CD4-positive, alpha-beta T cell treated with Interleukin-15 for 1 hour (primary cell): ENCODE measurements at places on chromosomes 13 and 19.

DNA sequence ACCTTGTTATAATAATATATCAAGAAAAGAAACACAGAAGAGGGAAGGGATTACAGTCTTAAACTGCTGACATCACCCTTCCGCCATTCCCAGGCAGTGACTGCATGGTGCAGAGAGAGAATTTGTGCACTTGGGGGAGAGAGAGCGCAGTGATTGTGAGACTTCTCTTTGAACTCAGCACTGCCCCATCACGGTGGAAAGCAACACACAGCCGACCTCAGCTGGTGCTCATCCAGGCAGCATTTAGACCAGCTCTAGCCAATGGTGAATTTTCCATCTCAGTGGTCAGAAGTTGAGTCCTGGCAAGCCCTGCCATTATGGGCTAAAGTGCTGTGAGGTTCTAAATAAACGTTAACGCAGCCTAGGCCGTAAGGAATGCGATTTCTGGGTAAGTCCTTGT, 1681.5 kb downstream of the EFNB2 start:
- no peak for DNase-seq

GRCh38 chr13:97205982-97206381, 16.2 kb upstream of the MBNL2 start:
- no peak for DNase-seq

DNA sequence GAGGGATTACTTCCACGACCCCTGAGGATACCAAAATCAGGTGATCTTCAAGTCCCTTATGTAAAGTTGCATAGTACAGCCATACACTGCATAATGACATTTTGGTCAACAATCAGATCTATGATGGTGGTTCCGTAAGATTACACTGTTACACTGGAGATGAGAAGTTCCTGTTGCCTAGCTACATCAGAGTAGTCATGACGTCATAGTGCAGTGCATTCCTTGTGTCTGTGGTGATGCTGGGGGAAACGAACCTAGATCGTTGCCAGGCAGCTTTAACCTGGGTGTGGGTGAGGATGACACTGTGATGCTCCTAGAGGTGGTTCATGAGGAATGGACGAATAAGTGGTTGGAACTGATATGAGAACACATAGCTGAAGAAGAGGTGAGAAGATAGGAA, 9.1 kb downstream of the ZNF610 start:
- no peak for DNase-seq

DNA sequence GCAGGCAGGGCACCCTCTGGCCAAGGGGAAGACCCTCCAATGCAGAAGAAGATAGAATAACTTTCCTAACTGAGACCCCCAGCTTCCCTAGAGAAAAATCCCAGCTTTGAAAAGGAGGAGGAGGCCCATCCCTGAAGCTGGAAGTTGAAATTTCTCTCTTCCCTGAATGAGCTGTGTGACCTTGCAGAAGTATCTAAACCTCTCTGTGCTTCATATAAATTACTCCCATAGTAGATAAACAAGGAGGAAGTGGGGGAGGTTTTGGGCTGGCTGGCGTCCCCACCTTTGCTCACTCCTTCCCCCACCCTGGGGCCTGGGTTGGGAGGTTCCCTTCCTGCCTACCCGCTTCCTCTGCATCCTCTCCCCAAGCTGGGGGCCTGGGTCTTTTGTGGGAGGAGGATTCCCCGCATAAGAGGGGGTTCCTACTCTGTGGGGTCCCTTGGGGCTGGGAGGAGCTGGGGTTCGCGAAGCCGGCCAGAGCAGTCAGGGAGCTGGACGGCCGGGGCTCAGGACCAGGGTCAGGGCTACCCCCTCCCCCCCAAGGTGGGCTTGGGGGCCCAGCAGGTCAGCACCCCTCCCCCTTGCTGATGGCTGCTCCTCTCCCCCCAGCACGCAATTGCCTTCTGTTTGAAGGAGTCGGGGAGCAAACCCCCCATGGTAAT, 11.7 kb downstream of the CAMSAP3 start:
- DNase-seq: no peak

DNA sequence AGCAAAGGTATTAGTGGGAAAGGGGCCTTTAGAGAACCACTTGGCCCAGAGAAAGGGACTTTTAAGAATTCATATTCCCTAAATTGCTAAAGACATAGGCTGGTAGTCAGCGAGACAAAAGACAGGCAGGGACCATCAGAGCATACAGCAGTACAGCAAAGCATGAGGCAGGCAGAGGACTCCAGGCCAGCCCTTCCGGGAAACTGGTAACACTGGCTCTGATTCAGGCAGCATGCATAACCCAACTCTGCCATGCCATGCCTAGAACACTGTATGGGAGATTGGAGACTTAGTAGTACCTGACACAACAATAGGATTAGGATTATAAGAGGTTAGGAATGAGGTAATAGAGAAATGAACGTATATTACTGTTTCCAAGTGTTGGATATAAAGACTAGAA, 34.9 kb downstream of the CAB39L start:
- DNase-seq: no peak

DNA sequence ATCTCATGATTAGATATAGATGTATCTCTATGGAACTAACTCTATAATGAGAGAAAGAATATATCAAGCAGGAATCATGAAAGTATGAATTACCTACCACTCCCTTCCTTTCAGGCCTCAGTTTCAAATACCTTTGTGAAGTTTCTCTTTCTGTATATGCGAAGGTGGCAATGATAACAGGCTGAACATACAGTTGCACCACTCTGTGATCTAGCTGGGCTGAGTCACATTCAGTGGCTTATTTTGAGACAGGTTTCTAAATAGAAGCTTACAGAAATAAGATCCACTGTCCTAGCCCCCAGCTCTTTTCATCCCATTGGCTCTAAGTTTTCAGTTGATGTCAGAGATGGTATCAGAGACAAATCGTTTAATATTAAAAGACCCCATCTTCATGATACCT, 662.0 kb downstream of the SLITRK1 start:
- DNase-seq: no peak

- no peak for DNase-seq
Measured at GRCh38 chr13:98508685-98509084, 68.2 kb downstream of the STK24 start.

DNA sequence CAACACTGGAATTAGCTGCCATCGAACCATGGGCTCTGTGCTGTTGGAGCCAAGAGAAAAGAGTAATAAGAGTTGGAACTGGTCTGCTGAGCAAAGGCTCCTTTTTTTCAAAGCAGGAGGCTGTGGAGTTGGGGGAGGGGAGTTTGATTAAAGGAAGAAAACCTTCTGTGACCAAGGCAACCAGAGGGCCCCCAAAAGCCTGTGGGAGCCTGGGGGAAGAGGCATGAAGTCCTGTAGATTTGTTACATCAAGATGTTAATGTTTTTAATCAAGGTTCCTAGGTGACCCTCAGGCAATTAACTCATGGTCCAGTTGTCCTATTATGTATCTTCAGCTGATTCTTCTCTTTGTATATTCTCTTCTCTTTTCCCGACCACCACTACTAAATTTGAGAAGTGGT, 403.9 kb downstream of the NDFIP2 start:
- DNase-seq: no peak

DNA sequence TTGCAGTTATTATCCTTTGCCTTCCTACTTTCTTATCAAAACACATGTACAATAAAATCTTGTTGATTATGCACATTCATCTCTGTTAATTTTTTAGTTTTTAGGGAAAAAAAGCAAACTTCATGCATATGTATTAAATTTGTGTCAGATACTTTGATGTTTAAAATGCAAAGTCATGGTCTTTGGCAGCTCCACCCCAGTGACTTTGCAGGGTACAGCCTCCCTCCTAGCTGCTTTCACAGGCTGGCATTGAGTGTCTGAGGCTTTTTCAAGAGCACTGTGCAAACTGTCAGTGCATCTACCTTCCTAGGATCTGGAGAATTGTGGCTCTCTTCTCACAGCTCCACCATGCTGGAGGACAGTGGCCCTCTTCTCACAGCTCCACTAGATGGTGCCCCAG, 1988.1 kb upstream of the PCDH20 start:
- no peak for DNase-seq

- no peak for DNase-seq
Measured at GRCh38 chr19:48628486-48629296, 8.5 kb downstream of the DBP start.

- DNase-seq: no peak
Measured at GRCh38 chr19:56211718-56212117, 9.6 kb downstream of the ZSCAN5C start.

- DNase-seq: no peak
Measured at GRCh38 chr19:48934837-48935236, 1.3 kb downstream of the DHDH start.

GRCh38 chr19:33865306-33865705, 68.6 kb downstream of the KCTD15 start:
- DNase-seq: no peak

DNA sequence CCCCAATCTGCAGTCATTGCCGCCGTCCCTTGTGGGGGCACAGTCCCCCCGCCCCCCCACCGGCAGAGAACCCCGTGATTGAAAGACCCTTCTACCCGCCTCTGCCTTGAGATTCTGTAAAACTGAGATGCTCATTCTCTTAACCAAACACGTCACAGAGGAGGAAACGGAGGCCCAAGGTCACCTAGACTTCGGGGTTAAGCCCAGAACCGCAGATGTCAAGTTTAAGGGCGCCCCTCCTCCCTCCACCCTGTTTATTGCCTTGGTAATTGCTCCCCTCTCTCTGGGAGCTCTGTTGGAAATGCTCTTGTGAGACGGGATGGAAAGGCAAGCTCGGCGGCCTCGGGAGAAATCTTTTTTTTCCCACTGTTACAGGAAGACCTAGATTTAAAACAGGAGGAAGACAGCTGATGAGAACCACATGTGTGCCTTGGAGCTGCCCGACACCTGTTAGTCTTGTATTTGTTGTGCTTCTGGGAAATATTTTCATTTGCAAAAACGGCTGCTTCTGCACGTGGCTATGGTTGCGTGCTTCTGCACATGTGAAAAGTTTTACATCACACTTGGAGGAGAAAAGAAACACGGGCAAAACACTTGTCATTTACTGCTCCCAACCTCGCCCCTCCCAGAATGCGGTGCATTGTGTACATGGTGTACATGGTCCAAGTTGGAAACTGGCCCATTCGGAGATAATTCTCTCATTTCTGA, 1.1 kb upstream of the MED26 start:
- DNase-seq: no peak

GRCh38 chr13:47004027-47004426, 107.2 kb upstream of the HTR2A start:
- no peak for DNase-seq

DNA sequence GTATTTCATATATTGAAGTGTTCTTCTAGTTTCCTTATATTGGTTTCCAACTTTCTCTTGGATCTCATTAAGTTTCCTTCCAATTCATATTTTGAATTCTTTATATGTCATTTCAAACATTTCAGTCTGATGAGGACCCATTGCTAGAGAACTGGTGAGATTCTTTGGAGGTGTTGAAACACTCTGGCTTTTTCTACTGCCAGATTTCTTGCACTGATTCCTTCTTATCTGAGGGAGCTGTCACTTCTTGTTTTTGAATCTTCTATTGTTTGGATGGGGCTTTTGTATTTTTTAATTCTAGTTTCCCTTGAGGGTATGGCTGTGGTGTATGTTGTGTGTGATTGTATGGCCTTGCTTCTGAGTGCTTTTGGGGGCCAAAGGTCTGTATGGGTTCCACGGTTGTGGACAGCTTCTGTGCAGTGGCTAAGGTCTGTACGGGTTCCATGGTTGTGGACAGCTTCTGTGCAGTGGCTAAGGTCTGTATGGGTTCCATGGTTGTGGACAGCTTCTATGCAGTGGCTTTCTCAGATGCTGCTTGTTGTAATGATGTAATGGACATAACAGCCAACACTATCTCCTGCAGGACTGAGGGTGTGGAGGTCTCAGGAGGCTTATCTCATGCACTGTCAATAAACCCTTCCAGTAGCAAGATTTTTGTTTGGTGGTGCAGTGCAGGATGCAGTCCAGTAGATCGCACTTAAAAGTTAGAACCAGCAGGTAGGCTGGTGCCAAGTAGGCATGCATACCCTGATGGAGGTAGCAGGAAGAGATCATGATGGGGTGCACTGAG, 36.8 kb downstream of the ACSBG2 start:
- DNase-seq: no peak

DNA sequence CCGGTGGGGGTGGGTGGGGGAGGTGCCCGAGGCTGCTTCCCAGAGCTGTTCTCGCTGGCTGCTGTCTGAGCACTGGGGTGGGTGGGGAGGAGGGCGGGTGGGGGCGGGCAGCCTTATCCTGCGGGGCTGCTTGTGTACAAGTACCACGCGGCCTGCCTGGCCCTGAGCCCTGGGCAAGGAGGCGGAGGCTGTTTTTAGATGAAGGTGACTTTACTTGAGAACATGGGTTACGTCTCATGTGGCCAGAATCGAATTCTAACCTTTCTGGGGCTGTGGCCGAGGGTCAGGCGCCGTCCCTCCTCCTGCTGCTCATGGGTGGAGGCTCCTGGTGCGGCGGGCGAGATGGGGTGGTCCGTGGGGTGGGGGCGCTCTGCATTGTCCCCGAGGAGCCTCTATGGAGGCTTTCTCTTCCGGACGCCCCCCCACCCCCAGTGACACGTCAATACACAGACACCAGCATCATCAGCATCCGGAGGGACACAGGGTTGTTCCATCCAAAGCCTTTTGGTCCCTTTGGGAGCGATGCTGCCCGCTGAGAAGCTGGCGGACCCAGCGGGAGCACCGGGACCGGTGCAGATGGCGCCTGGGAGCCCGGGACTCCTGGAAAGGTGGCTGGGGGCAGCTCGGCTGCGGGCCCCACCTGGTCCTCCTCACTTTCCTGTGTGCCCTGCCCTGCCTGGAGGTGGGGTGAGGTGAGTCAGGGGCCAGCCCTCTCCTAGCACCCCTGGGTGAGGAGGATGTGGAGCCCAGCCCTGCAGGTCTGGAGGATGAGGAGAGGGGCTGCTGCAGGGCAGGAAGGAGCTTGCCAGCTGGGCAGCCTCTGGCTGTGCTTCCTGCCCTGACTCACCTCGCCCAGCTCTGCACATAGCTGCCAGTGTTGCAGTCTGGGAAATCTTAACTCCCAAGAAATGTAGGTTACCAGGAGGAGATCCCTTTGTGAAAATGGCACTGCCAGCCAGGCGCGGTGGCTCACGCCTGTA, 3.4 kb downstream of the BSG start:
- DNase-seq: no peak

- no peak for DNase-seq
Measured at GRCh38 chr13:111620166-111620565, 299.7 kb downstream of the TEX29 start.

DNA sequence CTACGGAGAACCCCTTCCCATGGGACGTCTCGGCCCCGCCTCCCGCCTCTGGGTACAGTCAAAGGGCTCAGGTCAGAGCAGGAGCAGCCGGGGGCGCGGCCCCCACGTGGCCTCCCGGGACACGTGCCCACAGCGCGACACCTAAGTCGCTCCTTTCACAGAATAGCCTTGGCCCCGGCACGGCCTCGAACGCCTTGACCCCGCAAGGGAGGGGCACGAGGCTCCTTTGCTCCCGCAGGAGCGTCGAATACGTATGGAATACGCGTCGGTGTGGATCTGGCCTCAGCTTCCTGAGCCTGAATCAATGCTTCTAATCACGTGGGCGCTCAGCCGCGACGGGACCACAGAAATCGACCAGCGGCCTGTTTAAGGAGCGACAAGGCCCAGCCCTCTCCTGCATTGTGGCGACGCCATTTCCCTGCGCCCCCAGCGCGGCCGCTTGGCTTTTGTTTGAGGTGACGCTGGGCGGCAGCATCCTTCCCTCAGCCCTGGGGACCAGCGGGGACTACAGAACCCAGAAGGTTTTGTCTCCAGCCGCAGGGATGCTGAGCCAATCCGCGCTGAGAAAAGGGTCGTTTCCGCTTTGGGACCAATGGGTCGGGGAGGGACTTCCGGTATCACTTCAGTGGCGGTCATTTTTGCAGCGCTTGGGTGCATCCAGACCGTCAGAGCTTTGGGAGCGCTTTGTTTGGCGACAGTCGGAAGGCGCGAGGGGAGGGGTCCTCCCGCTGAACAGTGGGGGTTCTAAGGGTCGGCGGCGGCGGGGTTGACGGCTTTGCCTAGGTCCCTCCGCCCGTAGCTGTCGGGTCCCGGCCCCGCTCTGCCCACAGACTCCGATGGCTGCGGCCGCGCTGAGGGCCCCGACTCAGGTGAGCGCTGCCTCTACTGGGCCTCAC, at the start of gene ZIK1:
Gene ZIK1, plus strand, starts transcription at position 625 of the 896 bp plus-strand sequence. Its CDS starts 212 bp downstream, at position 837.
- peak; percentile 94 for DNase-seq
